ENCODE measurements at places on chromosomes 16 and 17.
A peak's percentile ranks its signal among the peaks of the same experiment; 100 is the strongest.

DNA sequence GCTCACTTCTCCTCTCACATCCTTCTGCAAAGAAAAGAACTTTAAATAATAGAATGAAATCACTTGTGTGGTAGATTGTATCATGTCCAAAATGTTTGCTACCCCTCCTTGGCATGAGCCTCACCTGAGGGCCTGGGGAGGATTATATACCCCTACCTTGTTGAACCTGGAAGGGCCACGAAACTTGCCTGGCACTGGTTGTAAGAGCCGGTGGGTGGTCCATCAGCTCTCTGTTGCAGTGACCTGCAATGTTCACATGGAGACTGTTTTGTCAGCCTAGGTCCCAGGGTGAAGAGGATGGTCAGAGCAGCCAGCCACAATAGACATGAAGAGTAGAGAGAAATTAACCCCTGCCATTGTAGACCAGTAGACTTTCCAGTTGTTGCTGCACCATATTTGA lies 10.2 kb downstream of the RSAD1 start:
- DNase-seq, result no peak

DNA sequence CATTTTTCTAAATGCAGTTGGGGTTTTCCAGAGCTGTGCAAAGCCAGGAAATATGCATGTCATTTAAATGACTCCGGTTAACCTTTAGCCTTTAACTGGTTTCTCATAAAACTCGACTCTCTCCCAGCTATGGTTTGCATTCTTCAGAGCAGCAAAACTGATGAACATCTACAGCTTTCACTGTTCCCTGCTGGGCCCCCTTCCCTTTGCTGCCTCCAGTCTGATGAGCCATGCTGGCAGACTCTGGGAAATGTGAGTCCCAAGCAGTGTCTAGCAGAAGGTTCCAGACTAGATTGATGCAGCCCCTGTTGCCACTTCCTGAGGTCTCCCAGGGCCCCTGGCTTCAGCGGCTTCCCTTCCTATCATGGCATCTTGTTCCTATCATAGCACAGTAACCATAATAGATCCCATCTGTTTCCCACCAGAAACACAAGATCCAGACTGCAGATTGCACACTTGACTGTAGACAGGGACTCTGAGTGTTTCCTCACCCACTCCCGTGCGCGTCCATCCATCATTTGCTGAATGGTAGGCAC lies 135.4 kb downstream of the CLEC16A start:
- no peak for DNase-seq

DNA sequence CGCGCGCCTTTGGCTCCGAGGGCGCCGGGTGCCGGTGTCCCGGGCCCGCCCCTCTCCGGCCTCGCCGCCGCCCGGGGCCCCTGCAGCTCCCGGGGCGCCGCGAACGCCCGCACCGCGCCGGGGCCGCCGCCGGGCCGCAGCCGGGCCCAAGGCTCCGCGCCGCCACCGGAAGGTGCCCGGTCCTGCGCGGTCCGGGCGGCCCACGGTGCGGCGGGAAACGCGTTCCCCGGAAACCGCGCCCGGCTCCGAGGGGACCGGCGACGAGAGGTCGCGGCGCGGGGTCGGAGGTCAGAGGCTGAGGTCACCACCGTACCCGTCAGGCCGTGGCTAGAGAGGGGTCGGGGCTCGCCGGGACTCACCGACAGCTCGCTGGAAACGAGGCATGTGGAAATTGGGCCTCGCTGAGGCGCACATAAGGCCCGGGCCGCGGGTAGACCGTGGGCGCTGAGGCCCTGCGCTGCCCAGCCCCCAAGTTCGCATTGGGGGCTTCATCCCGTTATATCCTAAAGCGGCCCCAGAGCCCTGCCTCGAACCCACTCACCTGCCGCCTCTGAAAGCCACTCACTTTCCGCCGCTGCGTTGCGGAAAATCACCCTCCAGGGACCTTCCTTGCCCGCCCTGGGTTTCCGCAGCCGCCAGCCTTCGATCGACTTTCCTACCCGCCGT lies at the start of gene DUS1L:
DUS1L (minus strand) TSS at position 167 of the 666 bp plus-strand sequence. CDS start 745 bp downstream, outside the sequence.
- peak; percentile 51 for DNase-seq

- peak; percentile 4 for DNase-seq
Measured at GRCh38 chr16:15874745-15875314, 13.6 kb downstream of the CEP20 start.

GRCh38 chr16:12271006-12271405 lies 294.5 kb downstream of the SNX29 start:
- no peak for DNase-seq

DNA sequence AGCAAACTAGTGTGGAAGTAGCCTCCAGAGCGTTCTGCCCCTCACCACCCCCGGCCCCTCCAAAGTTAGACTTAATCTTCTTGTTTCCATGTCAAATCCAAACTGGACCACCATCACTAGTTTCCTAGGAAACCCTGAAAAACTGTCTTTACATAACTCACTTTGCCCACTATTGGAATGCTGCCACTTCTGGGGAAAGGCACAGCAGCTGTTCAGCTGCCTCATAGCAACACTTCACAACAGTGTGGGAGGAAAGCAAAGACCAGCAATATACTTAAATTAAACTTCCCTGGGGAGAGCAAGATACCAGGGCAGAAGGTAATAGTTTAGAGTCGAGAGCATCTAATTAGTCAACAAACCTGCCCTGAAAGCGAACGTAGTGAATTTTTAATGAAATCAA lies 452.2 kb downstream of the KCNJ2 start:
- no peak for DNase-seq

GRCh38 chr17:59510611-59511010 lies 54.8 kb upstream of the DHX40 start:
- no peak for DNase-seq

DNA sequence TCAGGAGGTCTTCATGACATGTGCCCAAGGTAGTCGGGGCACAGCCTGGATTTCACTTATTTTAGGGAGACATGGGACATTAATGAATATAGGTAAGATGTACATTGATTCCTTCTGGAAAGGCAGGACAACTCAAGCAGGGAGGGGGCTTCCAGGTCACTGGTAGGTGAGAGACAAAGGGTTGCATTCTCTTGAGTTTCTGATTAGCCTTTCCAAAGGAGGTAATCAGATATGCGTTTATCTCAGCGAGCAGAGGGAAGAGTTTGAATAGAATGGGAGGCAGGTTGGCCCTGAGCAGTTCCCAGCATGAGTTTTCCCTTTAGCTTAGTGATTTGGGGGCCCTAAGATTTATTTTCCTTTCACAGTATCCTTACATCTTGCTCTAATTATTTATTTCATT lies 443.8 kb upstream of the EEF2KMT start:
- no peak for DNase-seq

DNA sequence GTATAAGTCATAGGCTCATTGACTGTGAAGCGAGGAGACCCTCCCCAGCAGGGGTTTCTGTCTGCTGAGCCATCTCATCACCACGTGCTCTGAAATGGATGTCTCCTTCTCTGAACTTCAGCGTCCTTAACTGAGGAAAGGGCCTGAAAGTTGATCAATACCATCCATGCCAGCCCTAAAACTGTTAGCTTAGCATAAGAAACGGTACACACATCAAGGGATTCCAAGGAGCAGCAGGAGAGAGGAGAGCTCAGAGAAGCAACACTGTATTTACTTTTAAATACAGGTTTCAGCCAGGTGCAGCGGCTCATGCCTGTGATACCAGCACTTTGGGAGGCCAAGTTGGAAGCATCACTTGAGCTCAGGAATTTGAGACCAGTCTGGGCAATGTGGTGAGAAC lies 248.9 kb upstream of the TNRC6C start:
- DNase-seq, result no peak

DNA sequence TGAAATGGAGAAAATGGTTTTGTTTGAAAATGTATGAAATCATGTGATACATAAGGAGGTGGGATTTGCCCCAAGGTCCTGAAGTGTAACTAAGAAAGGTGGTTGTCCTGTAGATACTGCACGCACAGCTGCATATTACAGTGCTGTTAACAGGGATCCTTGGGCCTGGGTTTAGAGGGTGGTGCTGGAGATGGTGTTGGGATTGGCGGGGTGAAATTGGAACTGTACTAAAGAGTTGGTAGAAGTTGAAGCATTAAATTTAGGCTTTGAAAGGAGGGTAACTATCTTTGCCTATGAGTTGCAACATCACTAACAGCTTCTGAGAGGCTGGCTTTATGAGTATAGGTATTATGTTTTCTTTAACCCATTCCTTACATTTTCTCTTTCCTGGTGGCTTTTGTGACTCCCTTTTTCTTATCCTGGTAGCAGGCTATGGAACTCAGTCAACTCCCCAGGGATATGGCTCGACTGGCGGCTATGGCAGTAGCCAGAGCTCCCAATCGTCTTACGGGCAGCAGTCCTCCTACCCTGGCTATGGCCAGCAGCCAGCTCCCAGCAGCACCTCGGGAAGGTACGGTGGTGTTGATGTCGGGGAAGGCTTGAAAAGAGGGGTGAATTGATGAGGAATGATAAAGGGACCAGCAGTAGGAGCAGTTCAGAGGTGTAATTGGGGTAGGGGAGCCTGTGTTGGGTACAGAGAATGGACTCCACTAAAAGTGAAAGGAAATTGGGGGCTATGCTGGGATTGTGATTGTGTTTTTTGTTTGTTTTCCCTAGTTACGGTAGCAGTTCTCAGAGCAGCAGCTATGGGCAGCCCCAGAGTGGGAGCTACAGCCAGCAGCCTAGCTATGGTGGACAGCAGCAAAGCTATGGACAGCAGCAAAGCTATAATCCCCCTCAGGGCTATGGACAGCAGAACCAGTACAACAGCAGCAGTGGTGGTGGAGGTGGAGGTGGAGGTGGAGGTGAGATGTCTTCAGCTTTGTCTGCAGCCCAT lies 3.8 kb downstream of the FUS start:
- no peak for DNase-seq

- peak; percentile 40 for DNase-seq
Measured at GRCh38 chr17:76736349-76737081, 616 bp downstream of the SRSF2 start.

- DNase-seq, result no peak
Measured at GRCh38 chr16:84303023-84303422, 8.3 kb downstream of the WFDC1 start.

- DNase-seq, result no peak
Measured at GRCh38 chr16:13984794-13985193, 64.8 kb downstream of the ERCC4 start.

DNA sequence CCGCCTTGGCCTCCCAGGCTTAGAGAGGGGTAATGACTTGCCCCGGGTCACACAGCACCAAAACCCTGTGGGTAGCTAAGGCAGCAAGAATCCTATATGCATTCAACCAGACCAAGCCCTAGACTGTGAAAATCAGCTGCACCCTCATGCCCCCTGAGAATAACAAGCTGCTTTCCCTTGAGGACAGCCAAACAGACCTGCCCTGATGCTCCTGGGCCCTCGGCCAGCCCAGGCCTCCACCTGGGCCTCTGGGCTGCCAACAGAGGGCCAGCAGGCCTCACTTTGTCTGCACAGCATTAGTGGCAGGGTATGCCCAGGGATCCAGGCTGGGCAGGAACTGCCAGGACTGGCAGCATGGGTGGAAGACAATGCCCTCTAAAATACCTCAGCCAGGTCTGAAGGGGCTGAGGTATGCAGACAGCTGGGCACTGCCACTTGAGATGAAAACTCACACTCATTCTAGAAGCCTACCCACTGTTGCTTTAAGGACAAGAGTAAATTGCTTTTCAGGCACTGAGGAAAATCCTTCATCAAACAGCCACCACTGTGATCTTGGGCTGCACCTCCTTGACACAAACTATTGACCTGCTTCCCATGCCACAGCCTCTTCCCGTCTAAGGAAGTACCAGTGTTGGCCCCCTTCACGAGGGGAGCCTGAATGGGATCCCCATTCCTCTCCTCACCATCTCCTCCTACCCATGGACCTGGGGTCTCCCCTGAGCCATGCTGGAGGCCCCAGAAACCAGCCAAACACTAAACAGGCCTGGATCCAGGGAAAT lies 8.8 kb downstream of the ST3GAL2 start:
- DNase-seq, result no peak

DNA sequence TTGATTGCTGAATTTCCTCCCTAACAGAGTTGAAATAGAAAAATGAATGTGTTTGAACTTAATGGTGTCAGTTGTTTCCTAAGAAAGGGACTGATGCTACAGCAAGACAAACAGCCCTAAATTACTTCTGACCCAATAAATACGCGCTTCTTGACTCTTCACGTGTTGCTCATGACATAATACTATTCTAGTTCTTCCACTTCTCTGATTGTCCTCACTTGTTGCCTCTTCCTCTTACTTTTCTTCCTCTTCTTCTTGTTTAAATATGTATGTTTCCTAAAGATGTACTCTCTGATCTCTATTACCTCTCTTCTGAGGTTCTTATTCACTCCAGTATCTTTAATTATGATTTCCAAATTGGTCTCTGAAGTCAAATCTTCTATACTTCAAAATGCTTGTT lies 32.4 kb downstream of the RNF43 start:
- no peak for DNase-seq

- no peak for DNase-seq
Measured at GRCh38 chr16:86500708-86501510, 9.4 kb upstream of the FOXF1 start.

GRCh38 chr17:13337151-13337550 lies 264.6 kb downstream of the HS3ST3A1 start:
- DNase-seq, result no peak

DNA sequence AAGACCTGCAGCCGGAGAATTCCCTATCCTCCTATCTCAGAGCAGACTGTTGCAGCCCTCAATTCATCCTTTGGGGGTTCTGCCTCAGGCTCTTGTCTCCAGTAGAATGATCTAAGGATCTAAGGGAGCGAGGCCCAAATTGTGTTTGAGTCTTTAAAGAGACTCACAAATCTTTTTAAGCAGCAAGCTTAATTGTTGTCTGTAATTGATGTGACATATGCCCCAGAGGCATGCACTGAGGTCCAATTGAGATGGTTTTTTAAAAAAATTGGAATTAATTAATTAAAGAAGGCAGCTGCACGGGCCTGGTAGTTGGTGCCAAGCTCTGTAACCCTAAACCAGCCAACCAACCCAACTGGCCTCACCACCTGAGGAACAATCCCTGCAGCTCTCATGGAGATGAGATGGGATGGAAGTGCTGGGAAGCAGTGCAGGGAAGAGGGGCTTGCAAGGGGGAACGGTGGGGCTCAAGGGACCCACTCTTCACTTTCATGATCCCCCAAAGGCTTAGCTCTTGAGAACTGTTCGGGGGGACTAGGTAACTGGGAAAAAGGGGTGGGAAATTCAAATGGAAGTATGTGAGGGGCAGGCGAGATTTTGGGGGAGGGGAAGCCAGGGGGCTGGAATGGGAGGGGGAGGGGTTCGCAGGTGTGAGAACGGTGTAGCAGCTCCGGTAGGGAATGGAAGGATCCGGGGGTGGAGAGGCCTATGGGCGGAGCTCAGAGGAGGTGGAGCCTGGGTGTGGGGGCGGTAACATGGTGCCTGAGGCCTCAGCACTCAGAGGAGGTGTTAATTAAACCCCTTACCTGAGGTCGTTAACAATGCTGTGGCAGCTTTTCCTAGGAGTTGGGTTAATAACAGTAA lies 9.2 kb upstream of the ZNF652 start:
- DNase-seq, result no peak

- no peak for DNase-seq
Measured at GRCh38 chr16:1715220-1715619, 9.2 kb downstream of the MAPK8IP3 start.

GRCh38 chr17:81854974-81855774 lies 5.2 kb downstream of the P4HB start:
- peak; percentile 22 for DNase-seq

- no peak for DNase-seq
Measured at GRCh38 chr16:50718761-50719400, 23.0 kb upstream of the CYLD start.
